ENCODE measurements at places on chromosomes 1 and 21. TPM values are rescaled to one million over a fixed set of nuclear protein-coding genes. Genes with fewer than 3 reads are reported as not detected.

Gene SELE
- total RNA-seq, result not detected

Gene TRAF5
- 49.7 TPM for total RNA-seq

Gene ZFP69B
- 3.8 TPM for total RNA-seq

Gene SLC1A7
- not detected for total RNA-seq

Gene TFF1
- not detected for total RNA-seq

Gene OR2G6
- not detected for total RNA-seq

Gene DPYD
- total RNA-seq, result 31.4 TPM

Gene AMPD1
- not detected for total RNA-seq

DNA sequence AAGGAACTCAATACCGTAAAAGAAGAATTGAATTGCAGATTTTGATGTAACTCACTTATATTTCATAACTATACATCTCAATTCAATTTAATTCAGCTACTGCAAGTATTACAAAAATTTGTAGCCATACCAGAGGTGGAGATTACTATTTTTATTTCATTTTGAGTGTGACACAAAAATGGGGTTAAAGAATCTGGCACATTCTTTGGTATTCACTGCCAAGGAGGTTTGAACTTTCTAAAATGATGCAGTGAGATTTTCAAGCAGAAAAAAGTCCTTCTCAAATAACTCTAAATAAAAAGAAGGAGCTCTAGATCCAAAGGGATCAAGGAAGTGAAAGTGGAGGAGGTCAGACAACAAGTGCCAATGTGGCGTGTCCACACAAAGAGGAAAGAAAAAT is 569.0 kb downstream of the DPYD start:
- peaks cover 3% of the 10 kb centered on the region for H3K4me1 ChIP-seq
- no peaks in the 10 kb centered on the region for H3K27me3 ChIP-seq
- H3K36me3 ChIP-seq, result no peaks in the 10 kb centered on the region
- H3K27ac ChIP-seq, result no peak overlapping the region
- no peak for DNase-seq
- H3K4me3 ChIP-seq, result no peak overlapping the region

GRCh38 chr21:33883118-33883517 is 32.5 kb downstream of the ATP5PO start:
- H3K27me3 ChIP-seq, result peaks cover 18% of the 10 kb centered on the region
- no peak overlapping the region for H3K4me3 ChIP-seq
- no peaks in the 10 kb centered on the region for H3K36me3 ChIP-seq
- H3K27ac ChIP-seq, result no peak overlapping the region
- DNase-seq, result no peak
- H3K4me1 ChIP-seq, result peaks cover 5% of the 10 kb centered on the region

DNA sequence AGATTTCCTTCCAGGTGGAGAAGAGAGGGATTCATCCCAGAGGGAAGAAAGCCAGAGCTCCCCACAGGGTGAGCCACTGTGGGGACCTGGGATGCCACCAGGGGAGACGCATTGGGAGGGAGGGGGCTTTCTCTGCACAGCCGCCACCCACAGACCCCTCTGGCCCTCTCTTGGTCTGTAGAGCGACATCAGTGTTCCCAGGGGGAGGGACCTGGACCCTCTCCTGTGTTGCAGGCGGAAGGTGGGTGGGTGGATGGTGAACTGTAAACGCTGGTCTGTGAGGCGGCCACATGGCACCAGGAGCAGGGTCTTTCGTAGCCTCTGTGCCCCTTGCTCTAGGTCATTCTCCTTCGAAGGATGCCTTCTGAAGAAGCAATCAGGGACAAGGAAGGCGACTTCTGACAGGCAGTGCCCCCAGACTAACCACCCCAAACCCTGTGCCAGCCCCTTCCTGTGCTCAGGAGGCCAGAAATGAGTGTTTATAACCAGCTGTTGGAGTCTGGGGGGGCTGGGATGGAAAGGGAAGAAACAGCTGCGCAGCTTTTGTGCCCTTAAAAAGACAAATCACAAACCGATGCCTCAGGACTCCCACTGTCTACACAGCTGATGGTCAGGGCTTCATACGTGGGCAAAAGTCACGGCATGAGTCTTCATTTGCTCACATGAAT is 121.4 kb upstream of the ZBTB40 start:
- H3K36me3 ChIP-seq, result no peaks in the 10 kb centered on the region
- no peak for DNase-seq
- H3K4me3 ChIP-seq, result no peak overlapping the region
- H3K27me3 ChIP-seq, result peaks cover 11% of the 10 kb centered on the region
- no peaks in the 10 kb centered on the region for H3K4me1 ChIP-seq

- no peak overlapping the region for H3K4me3 ChIP-seq
- no peaks in the 10 kb centered on the region for H3K27me3 ChIP-seq
- no peak for DNase-seq
- H3K27ac ChIP-seq, result no peak overlapping the region
Measured at GRCh38 chr1:194296201-194296600, 1109.8 kb upstream of the B3GALT2 start.

- H3K36me3 ChIP-seq, result no peaks in the 10 kb centered on the region
- peaks cover 5% of the 10 kb centered on the region for H3K4me1 ChIP-seq
- no peaks in the 10 kb centered on the region for H3K27me3 ChIP-seq
- DNase-seq, result no peak
- H3K27ac ChIP-seq, result no peak overlapping the region
- H3K4me3 ChIP-seq, result no peak overlapping the region
Measured at GRCh38 chr1:107246775-107247345, 106.0 kb downstream of the NTNG1 start.

- no peak overlapping the region for H3K27ac ChIP-seq
- H3K4me1 ChIP-seq, result peaks cover 20% of the 10 kb centered on the region
- DNase-seq, result no peak
- no peak overlapping the region for H3K4me3 ChIP-seq
Measured at GRCh38 chr1:223849352-223850254, 3.9 kb upstream of the TP53BP2 start.

DNA sequence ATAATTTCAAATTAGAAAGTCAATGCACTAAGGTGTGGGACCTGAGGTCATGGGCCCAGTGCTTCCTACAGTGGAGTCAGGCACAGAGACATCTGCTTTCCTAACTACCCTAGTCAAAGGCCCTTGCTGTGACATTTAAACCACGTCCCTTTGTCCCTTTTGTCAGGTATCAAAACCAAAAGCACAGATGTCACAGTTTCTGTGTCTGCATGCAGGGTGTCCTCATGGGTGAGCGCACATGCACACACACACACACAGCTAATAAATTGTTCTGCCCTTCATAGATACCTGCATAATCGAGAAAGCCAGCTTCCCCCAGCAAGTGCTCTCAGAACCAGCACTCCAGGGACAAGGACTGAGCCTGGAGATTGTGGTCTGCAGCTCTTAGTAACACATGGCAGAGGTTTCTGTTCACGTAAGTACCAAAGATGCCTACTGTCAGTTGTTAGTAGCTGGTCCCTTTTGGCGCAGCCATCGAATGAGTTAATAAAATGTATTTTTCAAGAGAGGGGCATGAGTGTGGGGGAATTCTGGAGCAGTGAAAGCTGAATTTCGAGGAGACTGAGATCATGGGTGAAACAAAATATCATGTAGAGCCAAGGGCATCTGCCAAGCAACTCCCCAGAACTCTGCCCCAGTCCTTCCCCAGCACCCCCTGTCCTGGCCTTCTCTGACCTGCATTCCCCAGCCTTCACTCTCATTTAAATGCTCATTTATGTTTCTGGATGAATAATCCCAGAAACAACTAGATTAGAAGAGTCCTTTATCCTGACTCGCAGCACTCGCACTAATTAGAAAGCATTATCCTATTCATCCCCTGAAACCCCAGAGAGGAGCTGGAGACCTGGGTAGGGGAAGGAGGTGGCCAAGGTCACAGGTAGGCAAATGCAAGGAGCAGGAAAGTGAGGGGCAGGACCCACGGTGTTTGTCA is 25.5 kb downstream of the TNR start:
- H3K4me3 ChIP-seq, result no peak overlapping the region
- H3K36me3 ChIP-seq, result no peaks in the 10 kb centered on the region
- H3K27ac ChIP-seq, result no peak overlapping the region

GRCh38 chr1:81073580-81073979 is 727.2 kb upstream of the ADGRL2 start:
- H3K27ac ChIP-seq, result no peak overlapping the region
- no peaks in the 10 kb centered on the region for H3K36me3 ChIP-seq
- H3K27me3 ChIP-seq, result no peaks in the 10 kb centered on the region

DNA sequence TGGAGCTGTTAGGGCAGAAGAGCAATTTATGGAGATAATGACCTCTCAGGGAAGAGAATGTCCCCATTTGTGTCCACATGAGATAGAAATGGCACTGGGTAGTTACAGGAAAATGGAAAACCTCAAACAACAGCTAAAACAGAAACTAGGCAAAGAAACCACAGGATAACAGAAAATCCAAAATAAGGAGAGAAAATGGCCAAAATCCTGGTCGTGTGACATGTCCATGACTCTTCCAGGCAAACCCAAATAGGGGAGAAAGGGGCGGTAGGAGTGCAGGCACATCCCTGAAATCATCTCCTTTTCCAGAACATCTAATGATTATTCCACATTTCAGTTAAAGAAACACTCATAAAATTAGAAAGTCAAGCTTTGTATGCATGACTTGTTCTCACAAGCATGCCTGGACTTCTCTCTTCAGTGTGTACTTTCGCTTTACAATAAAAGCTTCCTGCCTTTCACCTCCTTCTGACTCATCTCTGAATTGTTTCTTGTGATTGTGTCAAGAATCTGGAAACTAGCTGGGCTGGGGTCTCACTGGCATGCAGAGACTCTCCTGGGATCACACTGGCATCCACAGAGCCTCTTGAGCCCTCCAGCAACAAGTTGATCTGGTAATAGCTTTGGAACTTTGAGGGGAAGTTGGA is 171.4 kb upstream of the ZP4 start:
- H3K27me3 ChIP-seq, result no peaks in the 10 kb centered on the region
- no peak for DNase-seq
- no peak overlapping the region for H3K27ac ChIP-seq
- H3K36me3 ChIP-seq, result no peaks in the 10 kb centered on the region
- H3K4me3 ChIP-seq, result no peak overlapping the region

GRCh38 chr1:18529714-18530113 is 49.0 kb downstream of the KLHDC7A start:
- H3K27me3 ChIP-seq, result peaks cover 10% of the 10 kb centered on the region
- H3K36me3 ChIP-seq, result no peaks in the 10 kb centered on the region
- no peaks in the 10 kb centered on the region for H3K4me1 ChIP-seq
- H3K4me3 ChIP-seq, result no peak overlapping the region
- peak; percentile 37 for DNase-seq

GRCh38 chr21:27419153-27419552 is 452.3 kb upstream of the ADAMTS5 start:
- H3K4me3 ChIP-seq, result no peak overlapping the region
- no peaks in the 10 kb centered on the region for H3K27me3 ChIP-seq
- DNase-seq, result no peak

- DNase-seq, result no peak
- H3K4me1 ChIP-seq, result no peaks in the 10 kb centered on the region
- no peak overlapping the region for H3K27ac ChIP-seq
- H3K27me3 ChIP-seq, result no peaks in the 10 kb centered on the region
Measured at GRCh38 chr1:164836614-164837018, 277.6 kb downstream of the PBX1 start.

DNA sequence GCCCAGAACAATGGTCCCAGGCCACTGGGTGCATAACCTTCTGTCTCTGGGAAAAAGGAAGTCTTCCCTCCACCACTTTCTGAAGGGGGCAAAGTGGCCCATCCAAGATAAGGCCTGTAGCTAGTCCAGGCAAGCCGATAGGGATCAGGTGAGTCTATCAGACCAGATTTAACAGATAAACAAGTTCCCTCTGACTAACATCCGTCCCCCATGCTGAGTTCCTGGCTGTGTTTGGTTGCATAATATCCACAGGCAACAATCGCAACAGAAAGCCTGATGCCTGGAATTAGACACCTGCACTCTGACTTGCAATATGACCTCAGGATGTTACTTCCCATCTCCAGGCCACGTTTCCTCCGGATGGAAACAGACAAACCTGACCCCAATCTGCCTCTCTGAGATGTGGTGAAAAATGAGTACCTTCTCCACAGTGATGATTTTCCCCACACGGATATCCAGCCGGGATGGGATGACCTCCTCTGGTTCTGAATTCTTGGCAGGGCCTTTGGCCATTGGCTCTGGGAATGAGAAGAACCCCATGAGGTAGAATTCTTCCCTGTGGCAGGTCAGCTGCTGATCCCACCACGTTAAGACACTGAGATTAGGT is 36.4 kb downstream of the YARS1 start:
- no peaks in the 10 kb centered on the region for H3K27me3 ChIP-seq
- no peak overlapping the region for H3K4me3 ChIP-seq
- H3K4me1 ChIP-seq, result peaks cover 19% of the 10 kb centered on the region

Measured in activated CD8-positive, alpha-beta memory T cell treated with anti-CD3 and anti-CD28 coated beads, Interleukin-2, amount 10 ng/mL, durations not matched to agents 7 days and 5 days (primary cell).